ENCODE measurements at places on chromosomes 5 and 9.

DNA sequence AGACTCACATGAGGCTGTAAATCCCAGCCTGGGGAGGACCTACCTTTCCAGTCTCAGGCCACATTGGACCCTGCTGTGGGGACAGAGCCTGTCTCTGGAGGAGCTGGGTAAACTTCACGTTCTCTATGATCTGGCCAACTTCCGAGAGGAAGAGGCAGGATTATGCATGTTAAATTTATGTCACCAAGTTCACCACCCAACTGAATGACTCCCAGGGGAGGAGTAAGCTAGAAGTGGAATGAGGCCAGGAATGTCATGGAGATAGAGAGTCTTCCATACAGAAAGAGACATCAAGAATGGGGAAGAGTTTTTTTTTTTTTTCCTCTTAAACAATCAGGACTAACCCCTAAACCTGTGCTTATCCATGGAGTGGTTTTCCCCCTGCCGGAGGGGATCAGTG lies 90.3 kb upstream of the PALM2AKAP2 start:
- no peak for DNase-seq

DNA sequence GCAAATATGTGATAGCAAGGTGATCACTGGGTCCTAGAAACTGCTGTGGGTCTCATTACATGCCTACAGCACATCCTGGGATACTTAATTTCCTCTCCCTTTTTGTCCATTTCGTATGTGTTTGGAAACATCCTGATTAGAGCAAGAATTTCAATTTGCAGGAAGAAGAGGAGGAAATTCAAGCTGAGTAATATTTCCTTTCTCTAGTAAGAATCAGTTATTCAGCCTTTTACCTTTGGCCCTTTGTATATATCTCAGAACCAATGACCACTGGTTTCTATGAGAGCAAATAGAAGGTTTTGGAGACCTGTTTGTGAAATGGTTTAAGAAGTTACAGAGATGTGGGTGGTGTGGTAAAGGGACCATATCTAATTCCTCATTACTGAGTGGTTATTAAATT lies 171.6 kb downstream of the RMI1 start:
- no peak for DNase-seq

DNA sequence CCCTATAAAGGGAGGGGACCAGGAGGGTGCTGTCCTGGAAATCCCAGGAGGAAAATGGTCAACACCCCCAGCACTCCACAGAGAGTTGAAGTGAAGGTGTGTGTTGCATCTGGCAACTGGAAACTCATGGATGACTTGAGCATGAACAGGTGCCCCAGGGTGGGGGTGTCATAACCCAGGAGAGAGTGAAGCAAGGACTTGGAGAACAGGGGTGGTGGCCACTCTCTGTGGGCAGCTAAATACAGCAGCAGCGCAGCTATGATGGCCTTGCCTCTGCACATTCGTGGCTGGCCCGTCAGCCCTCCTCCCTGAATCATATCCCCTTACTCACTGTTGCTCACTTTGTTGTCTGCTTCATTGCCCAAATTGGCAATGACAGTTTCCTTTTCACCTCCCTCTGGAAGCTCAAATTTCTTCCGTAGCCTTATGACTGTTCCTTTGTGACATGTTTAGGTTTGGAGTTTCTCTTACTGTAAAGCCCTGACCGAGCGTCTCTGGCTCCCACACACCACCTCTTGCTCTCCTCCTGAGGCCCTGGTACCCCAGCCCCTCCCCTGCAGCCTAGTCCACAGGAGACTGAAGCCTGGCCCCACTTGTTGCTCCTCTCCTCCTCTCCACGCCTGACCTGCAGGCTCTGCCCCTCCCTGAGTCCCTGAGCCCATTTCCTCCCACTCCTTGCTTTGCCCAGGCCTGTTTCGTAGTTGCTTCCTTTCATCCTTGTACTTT lies 185.8 kb downstream of the CD180 start:
- DNase-seq = no peak

GRCh38 chr5:34676416-34676815 lies 20.3 kb downstream of the RAI14 start:
- DNase-seq = no peak

DNA sequence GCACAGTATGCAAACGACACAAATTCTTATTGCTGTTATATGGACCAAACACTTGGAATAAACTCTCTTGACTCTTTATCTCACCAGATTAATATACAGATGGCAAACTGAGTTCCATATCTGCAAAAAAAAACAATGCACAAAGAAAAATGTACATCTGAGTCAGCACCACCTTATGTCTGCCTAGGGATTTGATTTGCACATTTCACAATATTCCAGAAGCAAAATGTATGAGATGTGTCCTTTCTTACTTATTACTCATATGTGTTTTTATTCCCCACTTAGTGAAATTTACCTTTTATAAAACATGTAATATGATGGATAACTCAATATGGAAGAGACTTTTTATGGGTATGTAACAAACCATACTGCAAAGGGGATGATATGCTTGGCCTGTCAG lies 236.9 kb downstream of the GLIS3 start:
- DNase-seq = no peak

- DNase-seq = no peak
These were observed 334.7 kb upstream of the PIK3R1 start for GRCh38 chr5:67880876-67881275.

DNA sequence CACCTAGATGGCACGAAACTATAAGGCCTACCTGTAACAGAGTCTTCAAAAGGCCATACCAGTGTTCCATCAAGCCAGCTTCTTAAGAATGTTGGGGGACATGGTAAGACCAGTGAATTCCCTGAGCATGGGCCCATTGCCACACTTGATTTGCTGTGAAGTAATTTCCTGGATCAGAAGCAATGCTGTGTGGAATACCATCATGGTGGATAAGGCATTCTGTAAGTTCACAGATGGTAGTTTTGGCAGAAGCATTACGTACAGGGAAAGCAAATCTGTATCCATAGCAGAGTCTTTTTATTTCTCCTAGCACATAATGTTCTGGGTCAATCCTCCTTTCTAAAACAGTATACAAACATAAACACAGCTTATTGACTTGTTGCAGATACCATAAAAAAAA lies 89.1 kb upstream of the MAST4 start:
- no peak for DNase-seq

DNA sequence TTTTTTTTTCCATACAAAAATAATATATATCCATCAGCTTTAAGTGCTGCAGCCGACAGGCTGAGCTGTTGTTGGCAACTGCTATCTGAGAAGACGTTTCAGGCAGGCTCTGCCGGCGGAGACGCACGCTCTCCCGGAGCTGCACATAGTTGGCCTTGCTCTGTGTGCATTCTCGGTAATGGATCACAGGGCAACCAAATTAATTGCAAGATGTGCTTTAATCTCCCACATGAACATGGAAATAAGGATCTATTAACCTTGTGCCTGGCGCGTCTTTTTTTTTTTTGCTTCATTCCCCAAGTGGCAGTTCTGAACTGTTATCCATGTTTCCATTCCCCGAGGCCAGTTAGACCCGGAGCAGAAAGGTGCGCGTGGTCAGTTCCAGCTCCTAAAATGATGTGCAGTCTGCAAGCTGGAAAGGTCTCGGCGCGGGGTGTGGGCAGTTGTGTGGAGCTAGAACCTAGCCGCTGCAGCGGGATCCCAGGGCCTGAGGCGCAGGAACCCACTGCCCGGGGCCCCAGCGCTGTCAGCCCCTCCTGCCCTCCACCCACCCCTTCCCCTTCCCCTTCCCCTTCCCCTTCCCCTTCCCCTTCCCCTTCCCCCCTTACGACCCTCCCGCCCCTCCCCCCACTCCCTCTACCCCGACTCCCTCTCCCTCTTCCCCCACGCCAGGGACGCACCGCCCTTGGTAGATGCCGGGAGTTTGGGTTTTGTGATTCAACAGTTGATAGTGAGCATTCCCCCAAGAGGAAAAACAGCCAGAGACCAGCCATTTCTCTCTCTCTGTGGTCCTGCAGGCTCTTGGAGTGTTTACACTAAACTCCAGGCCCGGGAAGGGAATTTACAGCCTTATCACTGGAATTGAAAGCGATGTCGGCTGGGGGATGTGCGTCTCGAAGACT lies 137.8 kb downstream of the CEP120 start:
- no peak for DNase-seq
